NAMALWA (cell line): ENCODE measurements at places on chromosomes 5 and 9.

DNA sequence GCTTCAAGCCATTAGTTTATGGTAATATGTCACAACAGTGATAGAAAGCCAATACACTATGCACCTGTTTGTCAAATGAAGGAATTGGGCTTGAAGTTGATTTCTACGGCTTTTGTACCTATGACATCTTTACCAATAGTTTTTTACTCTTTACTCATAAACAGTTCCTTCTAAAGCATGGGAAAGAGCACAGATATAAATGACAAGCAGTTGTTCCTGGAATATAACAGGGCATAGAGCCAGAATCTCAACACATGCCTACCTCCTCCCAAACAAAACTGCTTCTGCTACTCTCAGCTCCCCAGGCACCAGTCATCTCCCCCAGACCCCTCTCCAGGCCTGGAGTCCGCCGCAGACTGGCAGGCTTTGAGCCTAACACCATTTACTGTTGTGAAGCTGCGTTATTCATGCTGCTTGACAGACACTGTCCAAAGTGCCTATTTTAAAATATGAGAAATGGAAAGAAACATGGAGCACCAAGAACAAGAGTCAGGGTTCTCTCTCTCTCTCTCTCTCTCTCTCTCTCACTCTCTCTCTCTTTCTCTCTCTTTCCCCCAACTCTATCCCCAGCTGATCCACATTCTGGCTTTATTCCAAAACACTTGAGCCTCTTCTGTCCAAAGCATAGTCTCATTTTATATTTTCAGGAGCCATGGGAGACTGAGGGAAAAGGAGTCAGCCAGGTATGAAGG, 111.6 kb downstream of the ADRB2 start:
- DNase-seq, result no peak

DNA sequence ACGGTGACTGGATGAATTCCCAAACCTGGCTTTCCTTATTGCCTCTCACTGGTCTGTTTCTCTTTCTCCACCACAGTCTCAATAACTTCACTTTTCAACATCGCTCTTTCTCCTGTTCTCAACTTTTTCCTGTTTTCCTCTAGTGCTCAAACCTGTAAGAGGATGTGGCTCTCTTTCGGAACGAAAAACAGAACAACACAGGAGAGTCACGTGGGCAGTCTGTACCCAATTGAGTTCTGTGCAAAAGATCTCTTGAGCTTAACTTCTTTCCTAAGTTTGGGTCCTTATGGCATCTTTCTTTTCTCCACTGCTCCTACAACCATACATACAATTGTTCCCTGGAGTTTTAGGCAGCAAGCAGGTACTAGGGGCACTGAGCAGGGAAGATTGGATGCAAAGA, 8.9 kb downstream of the HAVCR1 start:
- DNase-seq, result no peak

DNA sequence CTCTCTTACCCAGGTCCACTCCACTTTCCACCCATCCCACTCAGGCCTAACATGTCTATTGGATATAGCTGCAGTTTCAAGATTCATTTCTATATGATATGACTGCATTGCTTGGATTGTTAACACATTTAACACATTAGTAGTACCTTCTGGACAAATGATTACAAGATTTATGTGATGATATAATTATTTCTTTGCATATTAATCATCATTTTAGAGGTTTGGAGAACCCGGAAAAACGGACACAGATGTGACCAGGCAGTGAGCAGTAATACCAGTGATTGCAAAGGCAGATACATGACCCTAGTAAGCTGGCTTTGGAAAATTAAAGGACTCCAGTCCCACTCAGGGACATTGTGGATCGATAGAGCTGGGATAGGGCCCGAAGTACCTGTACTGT, 103.8 kb downstream of the PRR16 start:
- no peak for DNase-seq

GRCh38 chr9:114969269-114969668, 38.9 kb upstream of the TNFSF8 start:
- DNase-seq, result no peak

DNA sequence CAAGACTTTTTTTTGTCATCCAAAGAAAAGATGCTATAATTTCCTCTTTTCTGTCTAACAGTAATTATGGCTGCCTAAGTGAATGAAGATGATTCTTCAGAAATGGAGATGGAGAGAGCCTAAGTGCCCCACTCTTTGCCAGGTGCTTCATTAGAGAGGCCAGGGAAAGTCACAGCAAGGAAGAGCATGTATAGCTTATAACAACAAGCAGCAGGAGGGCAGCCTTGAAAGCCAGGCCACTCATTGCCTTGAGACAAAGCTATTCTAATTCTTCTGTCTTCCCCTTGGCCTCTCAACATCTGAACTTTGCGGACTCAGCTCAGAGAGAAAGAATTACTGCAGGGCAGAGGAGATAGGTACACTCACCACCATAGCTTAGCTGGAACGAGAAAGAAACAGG, 112.0 kb upstream of the ZNF366 start:
- DNase-seq, result no peak
